Activated T-helper 1 cell treated with Interleukin-2 at 50 U/mL for 16 hours (primary cell): ENCODE measurements at places on chromosomes 7 and 10.

- no peak for DNase-seq
Observed at GRCh38 chr7:7427363-7427762, 108.3 kb downstream of the COL28A1 start.

GRCh38 chr7:145860809-145861208 is 255.8 kb upstream of the CNTNAP2 start:
- no peak for DNase-seq

GRCh38 chr7:41977151-41977651 is 259.8 kb downstream of the GLI3 start:
- DNase-seq, result no peak

DNA sequence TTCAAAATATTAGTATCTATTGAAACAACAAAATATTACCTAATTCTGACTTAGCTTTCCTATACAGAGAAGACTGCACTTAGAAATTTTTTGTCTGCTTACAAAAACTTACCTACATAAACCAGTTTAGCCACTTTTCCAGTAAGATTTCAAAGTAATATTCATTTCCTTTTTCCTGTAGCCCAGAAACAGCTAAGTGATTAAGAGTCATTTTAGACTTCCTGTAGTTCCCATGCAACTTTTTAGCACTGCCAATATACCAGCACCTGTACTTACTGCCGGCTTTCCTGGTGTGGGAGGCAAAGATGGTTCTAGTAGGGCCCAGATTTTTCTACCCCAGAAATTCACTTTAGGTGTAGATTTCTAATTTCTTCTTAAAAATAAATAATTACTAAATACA is 21.8 kb downstream of the NT5C2 start:
- no peak for DNase-seq

DNA sequence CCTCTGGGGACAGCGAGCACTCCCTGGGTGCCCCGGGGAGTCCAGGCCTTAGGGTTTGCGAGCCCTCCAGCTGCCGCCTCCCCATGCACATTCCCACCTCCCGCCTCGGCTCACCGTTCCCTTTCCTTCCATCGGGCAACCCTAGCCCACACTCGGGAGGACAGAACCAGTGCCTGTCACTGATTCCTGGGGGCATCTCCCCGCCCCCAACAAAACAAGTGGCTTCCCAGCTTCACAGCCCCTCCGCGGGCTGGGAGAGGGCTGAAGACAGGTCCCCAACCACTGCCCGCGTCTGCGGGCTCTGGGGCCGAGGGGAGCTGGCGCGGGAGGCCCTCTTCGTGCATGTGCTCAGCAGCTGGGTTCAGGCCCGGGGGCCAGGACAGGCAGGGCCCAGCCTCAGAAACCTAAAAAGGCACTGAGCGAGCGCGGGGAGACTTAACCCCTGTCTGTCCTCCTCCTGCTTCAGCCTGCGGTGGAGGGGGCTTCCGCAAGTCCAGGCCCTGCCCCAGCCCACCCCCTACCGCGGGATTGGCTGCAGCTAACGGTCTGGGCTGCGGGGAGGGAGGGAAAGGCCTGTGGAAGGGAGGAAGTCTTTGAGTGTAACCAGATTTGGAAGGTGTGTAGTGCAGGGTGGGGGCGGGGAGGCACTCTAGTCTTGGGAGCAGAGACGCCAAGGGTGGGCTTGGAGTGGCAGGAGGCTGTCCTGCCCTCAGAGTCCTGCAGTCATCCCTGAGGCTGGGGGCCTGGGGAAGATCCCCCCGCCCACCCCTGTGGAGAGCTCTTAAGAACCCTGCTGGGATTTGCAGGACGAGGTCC is 1.2 kb downstream of the FLNC start:
- no peak for DNase-seq

DNA sequence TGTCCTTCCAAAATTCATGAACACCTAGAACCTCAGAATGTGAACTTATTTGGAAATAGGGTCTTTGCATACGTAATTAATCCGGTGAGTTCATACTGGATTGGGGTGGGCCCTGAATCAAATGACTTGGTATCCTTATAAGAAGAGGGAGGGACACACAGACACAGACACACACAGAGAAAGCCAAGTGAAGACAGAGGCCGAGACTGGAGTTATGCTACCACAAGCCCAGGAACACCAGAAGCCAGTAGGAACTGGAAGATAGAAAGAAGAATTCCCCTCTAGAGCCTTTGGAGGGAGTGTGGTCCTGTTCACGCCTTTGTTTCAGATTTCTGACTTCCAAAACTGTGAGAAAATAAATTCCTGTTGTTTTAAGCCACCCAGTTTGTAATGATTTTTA is 17.1 kb upstream of the PHF14 start:
- no peak for DNase-seq

- DNase-seq, result no peak
Observed at GRCh38 chr7:54674891-54675290, 84.1 kb downstream of the SEC61G start.

DNA sequence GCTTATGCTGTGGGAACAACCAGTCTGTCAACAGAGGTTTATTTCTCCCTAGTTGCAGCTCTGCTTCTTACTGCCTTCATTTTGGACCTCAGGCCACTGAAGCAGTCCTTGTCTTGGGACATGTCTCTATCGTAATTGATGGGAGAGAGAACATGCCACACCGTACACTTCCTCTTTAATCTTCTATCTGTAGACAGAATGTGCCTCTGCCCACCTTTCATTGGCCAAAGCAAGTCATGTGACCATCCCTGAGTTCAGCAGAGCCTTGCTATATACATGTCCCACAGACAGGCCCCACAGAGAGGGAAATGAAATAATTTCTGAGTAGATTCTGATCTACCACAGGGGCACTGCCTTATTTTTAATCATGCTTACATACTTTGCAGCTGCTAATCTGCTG is 98.0 kb downstream of the KCND2 start:
- DNase-seq, result no peak

DNA sequence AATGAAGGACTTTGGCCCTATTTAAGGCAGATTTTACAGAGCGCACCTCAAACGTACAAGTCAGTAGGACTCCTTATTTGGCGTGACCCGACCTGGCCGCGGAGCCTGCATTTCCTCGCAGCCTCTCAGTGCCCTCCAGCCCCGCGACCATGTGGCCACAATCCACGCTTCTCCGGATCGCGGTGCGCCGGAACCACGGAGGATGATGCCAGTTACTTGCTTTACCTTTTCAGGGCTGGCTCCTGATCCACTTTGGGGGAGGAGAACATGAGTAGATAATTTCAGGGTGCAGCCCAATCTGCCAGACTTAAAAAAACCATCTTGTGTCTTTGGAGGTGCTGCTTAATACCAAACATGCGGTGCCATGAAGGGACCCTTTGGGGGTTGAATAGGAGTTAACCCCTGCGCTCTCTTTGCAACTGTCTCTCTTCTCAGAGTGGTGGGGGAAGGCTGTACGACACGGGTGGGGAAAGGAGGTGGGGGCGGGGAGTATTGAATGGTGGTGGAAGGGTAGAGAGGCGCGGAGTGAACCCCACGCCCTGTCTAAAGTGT is 1.5 kb downstream of the FRAT1 start:
- DNase-seq, result no peak

GRCh38 chr7:19352305-19352695 is 207.1 kb upstream of the FERD3L start:
- DNase-seq, result no peak

DNA sequence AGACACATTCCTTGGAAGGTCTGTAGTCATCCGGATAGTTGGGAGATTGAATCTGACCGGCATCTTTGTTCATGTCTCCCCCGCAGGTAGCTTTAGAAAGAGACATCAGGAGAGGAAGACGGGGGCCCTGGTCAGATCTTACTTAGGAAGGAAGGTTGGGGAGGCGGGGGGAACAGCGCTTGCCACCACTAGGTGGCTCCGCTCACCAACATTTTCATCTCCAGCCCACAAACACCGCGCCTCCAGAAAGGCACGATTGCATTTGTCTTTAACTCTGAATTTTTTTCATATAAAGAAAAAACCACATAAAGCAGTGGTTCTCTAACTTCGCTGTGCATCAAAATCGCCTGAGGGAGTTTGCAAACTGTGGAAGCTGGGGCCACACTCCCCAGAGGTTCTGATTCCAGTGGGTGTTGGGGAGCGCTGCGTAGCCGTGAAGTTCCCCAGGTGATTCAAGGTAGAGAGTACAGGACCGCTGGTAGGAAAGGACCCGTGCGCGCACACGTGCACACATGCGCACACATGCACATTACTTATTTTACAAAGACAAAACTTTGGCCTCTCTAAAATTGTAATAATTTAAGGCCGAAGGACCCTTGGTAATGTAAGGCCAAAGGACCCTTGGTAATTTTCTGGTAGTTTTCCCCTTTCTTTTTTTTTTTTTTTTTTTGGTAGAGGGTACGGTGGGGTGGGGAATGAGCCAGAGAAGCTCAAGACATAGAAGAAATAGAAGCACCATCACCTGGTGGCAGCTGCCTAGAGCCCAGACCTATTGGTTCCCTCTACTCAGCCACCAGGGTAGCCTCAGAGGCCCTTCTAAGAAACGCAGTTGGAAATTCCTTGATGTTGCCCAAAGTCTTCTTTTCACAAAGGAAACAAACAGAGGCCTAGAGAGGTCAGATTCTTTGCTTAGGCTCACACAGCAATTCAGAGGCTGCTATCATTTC is 37.4 kb upstream of the OPALIN start:
- DNase-seq, result peak; percentile 28

DNA sequence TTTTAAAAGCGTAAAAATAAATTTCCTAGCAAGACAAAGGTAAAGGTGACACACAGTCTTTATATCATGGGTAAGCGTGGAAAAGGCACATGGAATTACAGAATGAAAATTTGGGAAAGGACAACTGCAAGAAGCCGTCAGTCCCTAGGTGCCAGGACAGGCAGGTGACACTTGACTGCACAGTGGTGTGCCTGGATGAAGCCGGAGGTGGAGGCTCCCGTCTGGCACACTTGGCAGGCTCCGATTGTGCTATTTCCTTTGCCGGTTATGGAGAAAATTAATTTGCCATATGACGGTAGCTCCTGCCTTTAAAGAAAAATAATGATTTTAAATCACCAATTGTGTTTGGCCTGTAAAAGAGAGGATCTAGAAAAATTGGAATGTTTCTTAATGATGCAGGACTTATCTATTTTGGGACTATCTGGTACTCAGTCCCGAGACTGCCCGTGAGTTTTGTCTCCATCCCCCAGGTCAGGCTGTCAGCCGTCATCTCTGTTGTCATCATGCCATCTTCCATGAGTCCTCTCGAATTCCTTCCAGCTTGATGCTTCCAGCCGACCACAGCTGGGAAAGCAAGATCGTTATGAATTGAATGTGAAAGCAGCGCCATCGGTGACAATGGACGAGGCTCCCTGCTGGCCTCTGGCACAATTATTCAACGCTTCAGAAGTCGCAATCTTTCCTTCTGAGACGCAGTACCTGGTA is 56.2 kb upstream of the MGMT start:
- DNase-seq, result no peak

- no peak for DNase-seq
Observed at GRCh38 chr7:77422500-77422899, 6.4 kb upstream of the GSAP start.

GRCh38 chr7:158431941-158432347 is 155.7 kb downstream of the PTPRN2 start:
- DNase-seq, result no peak

DNA sequence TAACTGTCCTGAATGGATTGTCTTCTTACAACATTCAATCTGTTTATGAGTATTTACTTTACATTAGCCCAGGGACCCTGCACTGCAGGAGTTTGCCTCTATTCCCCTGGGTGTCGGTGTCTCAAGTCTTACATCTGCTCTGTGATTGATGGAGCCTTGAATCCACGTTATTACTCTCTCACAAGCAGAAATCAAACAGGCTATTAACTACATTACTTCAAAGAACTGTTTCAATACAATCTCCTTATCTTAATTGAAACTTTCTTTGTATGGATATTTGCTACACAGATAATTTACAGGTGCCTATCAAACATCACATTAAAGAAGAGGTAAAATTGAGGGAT is 3.1 kb upstream of the ARID5B start:
- DNase-seq, result no peak

DNA sequence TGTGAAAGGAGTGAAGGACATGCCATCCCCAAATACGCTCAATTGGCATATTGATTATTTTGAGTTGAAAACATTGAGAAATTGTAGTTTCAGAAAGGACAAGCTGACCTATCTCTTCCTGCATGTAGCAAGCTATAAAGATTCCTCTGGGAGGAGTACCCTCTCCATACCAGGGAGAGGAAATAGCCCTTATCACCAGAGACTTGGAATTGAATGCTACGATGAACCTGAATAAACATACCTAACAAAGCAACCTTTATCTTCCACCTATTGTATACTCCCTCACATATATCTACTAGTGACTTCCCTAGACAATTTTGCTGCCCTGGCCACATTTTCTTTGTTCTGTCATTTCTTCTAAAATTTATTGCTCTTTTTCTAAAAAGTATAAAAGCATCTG is 150.2 kb upstream of the EEPD1 start:
- no peak for DNase-seq

DNA sequence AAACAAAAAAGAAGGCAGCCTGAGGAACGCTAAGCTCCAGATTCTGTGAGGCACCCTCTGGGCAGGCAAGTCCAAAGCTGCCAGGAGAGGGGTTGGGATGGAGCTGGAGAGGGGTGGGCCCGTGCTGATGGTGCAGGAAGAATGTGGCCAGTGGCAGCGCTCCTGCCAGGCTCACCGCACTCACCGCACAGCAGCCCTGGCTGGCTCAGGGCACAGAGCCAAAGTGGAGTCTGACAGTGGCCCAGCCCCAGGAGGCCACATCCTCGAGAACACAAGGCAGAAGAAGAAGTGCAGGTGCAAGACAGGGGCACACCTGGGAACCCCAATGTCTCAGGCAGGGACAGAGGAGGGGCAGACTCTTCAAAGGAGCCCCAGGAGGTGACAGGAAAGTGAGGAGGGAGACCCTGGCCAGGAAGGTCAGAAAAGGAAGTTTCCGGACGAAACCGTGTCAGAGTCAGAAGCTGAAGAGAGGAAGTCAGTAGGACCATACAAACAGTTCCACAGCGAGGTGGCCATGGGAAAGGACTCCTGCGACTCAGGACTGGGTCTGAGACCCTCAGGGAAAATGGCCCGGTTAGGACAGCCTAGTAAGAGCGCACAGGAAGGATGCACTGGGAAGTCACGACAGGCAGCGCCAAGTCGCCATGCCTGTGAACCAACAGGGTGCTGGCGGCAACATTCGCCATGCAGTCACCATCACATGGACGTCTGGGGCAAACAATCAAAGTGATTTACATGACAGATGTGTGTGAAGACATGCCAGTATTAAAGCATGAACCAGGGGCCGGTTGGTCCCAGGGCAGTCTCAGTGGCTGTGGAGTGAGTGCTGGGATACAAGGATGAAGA is 54.4 kb downstream of the COBL start:
- no peak for DNase-seq

GRCh38 chr10:71086439-71087080 is 125.8 kb upstream of the UNC5B start:
- no peak for DNase-seq

DNA sequence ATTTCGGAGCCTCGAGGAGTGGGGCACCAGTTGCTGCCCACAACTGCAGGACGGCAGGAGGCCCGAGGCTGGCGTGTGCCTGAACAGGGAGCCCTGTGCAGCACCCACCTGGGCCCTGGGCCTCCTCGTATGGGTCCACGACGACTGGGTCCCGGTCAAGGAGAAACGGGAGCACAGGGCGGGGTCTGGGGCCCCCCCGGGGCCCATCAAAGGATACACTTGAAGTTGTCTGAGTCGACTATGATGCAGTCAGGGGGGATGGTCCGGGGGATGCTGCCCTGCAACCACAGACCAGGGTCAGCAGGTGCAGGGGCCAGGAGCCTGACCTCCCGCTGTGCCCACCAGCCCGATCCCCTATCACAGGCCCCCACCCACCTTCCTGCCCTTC is 28.5 kb upstream of the NKX6-2 start:
- no peak for DNase-seq
